Esophagus squamous epithelium (tissue), 5 donors: ENCODE measurements at places on chromosomes 3 and 15. TPM values are rescaled to one million over a fixed set of nuclear protein-coding genes. Genes with fewer than 3 reads are reported as not detected.

Gene A4GNT
- not detected for total RNA-seq

Gene ACAN
- total RNA-seq, result 0.76 TPM

Gene SLC28A1
- not detected for total RNA-seq

Gene FANCD2
- total RNA-seq, result 3.8 TPM

Gene SERPINI1
- 4.4 TPM for total RNA-seq

- no peak for DNase-seq
These were observed 20.2 kb upstream of the AHSG start for GRCh38 chr3:186592682-186593081.

DNA sequence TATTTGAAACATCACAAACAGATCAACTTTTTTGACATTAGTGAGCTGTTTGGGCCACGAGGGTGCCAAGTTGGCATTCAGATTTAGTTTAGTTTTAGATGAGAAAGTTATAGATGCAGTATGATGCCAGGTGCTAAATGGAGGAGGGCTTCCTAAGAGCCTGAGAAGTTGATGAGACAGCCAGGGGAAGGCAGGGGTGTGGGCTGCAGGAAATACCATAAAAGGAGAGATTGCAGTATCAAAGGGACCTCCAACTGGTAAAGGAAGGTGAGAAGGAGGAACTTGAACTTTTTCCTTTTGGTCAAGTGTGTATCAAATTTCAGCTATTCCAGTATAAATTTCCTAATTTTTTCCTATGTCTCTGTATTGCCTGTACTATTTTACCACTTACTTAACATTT, 2.0 kb upstream of the TNIK start:
- no peak for DNase-seq

DNA sequence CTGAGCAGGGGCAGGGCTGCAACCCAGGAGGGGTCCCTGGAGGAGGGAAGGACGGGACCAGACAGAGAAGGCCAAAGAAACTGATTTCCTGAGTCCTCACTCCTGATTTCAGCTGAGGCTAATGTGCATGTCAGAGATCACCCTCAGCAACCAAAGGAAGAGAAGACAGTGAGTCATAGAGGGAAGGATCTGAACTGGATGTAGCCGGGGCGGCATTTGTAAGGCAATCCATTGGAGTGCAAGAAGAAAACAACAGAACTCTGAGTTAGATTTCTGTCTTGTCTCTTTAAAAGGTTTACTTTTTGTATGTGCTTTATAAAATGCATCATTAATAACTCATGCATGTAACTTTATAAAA, 105.3 kb upstream of the AGBL1 start:
- no peak for DNase-seq

DNA sequence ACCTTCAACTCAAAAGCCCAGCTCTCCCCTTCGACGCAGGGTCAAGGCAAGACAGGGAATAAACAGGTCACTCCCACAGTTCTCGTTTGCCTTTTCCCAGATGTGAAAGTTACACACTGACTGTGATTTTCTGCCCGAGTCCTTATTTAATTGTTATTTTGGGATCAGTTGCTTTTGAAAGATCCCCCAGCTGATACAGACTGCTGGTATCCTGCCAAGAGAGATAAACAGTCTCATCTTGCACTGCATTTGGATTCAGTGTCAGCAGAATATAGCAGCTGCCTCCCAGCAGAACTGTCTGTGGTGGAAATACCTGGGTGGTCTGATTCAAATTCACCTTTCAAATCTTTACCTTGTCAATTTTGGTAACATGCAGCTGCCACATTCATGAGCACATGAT, 56.0 kb upstream of the FAM3D start:
- DNase-seq, result no peak

DNA sequence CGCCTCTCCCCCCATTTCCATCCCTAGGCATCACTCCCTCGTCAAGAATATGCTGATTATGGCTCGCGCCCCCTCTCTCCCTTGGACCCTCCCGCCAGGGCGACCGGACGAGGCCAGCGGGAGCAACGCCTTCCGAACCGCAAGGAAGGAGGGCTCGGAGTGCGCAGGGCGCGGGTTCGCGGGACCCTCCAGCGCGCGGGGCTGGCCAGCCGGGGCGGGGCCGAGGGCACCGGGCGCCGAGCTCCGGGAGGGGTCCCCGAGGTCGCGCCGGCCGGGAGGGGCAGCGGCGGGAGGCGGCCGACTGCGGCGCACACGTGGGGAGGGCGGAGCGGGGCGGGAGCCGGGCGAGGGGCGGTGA, 483 bp downstream of the EHD4 start:
- DNase-seq, result no peak

GRCh38 chr3:126101521-126101982, 17.6 kb upstream of the SLC41A3 start:
- no peak for DNase-seq

DNA sequence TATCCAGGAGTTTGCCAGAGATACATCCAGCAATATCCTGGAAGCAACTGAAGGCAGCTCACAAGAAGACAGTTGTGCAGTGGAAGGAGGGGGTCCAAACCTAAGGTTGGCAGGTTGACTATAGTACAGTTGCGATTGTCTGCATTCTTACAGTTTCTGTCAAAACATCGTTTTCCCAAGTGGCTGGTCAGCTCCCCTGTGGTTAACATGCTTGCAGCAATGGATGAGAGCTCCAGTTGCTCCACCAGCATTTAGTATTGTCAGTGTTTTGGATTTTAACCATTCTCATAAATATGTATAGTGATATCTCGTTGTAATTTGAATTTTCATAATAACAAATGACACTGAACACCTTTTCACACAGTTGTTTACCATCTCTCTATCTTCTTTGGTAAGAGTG, 31.5 kb downstream of the KLF13 start:
- DNase-seq, result no peak

- no peak for DNase-seq
These were observed 80.5 kb upstream of the WNT5A start for GRCh38 chr3:55567615-55568014.

- DNase-seq, result no peak
These were observed 21.2 kb downstream of the CMTM7 start for GRCh38 chr3:32412887-32413286.

DNA sequence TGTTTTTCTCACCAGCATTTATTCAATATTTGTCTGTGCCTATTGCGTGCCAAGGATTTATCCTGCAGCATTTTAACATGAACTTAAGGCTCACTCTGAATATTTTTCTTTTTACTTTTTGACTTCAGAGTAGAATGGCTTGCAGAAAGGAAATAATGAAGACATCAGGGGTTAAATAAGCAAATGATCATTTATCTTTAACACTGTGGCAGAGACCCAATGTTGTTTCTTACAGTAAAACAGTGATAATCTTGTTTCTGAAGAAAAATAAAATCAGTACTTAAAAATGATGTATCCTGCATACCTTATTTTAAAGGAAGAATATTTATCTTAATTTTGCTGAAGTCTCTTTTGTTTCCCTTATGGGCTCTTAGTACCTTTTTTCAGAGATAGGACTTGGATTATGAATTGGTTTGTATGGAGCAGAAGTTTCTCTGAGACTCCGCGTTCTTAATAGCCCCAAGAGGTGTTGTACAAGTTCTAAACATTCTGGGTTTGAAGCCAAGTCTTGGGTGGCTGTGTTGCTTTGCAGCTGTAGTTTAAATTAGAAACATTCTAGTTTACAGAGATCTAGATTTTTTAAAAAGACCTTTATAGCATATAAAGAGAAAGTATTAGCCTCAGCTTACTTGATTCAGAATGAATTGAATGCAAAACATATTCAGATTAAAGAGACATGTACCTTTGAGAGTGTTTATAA, 40.5 kb downstream of the COL6A6 start:
- no peak for DNase-seq

DNA sequence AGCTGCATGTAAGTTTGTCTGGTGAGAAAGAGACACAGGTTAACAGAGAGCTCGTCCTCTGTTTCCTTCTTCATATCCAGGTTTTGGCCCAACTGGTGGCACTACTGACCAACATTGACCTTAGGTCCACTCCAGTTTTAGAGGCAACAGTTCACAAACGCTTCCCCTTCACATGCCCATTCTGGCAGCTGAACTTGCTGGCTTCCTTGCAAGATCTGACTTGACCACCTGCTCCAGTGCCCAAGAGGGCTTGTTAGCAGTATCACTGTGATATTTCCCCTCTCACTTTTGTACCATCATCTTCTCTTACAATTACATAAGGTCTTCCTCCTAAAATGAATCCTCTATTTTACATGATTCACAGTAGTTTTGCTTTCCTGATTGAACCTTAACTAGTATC, 71.3 kb downstream of the CNTN6 start:
- no peak for DNase-seq

GRCh38 chr15:95059346-95059905, 828.1 kb downstream of the MCTP2 start:
- DNase-seq, result no peak

GRCh38 chr3:45988804-45989203, 6.8 kb downstream of the FYCO1 start:
- no peak for DNase-seq

DNA sequence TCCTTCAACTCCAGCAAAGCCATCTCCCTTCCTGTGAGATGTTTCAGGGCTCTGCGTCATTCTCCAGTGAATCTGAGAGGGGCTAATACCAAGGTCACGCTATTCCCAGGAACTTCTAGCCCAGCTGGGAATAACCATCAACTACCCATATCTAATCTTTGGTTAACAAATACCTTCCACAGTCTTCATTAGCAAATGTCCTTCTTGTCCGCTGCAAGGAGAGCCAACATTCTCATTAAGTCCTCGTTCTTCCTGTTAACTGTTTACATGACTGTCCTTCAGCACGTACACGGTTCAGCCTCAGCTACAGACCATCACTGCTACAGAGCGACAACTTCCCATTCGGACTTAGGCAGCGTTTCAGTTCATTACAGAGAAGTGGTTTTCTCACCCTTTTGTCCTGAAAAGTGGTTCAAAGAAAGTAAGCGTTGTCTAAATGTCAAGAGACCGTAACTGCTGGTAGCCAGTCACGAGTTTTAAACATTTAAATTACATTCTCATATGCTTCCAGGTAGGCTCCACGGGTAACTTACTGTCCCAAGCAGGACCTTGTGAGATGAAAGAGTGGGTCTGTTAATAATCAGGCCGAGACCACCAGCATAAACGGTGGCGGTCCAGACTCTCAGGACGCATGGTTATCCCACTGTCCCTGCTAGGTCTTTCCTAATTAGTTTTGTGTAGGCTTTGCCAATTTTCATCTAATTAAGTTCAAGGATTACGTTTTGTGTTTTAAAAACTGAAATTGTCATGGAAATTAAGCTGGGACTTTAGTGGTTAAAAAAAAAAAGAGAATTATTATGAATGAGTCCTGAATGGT, 63.8 kb downstream of the CHSY1 start:
- DNase-seq, result no peak

- DNase-seq, result no peak
These were observed 15.3 kb upstream of the PARP14 start for GRCh38 chr3:122665226-122665786.

- no peak for DNase-seq
These were observed 12.4 kb upstream of the ETV5 start for GRCh38 chr3:186121278-186121677.

GRCh38 chr3:22862111-22862510, 341.0 kb upstream of the UBE2E2 start:
- no peak for DNase-seq

- DNase-seq, result no peak
These were observed 1.1 kb upstream of the GPR15 start for GRCh38 chr3:98530676-98531075.

- no peak for DNase-seq
These were observed 41.3 kb downstream of the CMTM7 start for GRCh38 chr3:32432711-32433530.

DNA sequence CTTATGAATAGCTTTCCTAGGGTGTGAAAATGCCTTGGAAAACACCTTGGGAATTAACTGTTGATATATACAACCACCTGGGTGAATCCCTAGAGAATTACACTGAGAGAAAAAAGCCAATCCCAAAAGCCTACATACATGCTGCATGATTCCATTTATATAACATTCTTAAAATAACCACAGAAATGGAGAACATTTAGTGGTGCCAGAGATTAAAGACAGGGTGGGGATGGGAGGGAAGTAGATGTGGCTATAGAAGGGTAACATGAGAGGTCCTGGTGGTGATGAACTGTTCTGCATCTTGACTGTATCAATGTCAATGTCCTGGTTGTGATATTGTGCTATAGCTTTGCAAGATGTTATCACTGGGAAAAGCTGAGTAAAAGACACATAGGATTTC, 291.0 kb downstream of the CLSTN2 start:
- no peak for DNase-seq

DNA sequence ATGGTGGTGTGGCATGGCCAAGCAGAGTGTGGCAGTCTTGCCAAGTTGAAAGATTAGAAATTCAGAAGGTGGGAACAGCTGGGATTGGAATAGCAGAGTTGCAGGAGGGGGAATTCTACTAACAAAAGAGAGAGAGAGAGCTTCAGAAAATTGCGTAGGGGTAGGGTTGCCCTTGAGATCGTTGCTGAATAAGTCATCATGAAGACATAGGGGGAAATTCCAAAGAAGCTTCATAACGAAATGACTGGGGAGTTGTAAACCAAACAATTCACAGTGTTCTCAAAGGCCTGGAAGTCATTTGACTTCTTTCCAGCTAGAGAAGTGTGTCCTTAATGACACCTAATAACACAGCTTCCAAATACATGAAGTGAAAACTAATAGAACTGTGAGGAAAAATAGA, 26.3 kb upstream of the TIPARP start:
- DNase-seq, result no peak

GRCh38 chr3:177657243-177657642, 460.0 kb upstream of the TBL1XR1 start:
- no peak for DNase-seq

- DNase-seq, result no peak
These were observed 34.1 kb upstream of the KLF13 start for GRCh38 chr15:31292391-31293015.
